ENCODE measurements at places on chromosomes 6 and 20.

GRCh38 chr6:19715167-19715551 lies 122.0 kb upstream of the ID4 start:
- no peak for DNase-seq

GRCh38 chr20:10475225-10475624 lies 40.1 kb downstream of the SLX4IP start:
- no peak for DNase-seq

DNA sequence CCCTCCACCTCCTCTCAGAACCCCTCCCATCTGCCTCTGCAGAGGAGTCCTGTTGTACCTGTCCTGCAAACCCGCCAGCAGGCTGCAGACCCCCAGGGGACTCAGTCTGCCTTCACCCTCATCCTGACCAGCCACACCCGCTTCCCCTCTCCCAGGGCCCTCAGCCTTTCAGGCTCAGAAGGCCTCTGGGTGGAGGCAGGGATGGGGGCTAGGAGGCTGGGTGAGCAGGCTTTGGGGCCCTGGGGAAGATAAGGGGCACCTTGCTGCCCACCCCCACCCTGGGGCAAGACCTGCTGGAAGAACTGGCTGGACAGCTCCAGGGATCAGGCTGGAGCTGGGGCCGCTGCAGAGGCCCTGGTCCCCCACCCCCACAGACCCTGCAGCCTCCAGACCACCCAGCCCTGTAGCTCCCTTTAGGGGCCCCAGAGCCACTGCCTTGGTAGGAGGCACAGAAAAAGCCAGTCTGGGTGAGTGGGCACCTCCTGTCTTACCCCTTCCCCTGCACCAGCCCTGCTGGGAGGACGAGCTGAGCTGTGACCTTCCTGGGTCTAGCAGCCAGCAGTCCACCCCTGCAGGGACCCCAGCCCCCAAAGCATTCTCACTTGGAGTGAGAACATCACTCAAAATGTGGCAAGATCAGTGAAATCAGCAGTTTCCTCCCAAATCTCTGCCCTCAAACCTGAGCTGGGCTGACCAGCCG lies 5.2 kb downstream of the TEAD3 start:
- DNase-seq = no peak

DNA sequence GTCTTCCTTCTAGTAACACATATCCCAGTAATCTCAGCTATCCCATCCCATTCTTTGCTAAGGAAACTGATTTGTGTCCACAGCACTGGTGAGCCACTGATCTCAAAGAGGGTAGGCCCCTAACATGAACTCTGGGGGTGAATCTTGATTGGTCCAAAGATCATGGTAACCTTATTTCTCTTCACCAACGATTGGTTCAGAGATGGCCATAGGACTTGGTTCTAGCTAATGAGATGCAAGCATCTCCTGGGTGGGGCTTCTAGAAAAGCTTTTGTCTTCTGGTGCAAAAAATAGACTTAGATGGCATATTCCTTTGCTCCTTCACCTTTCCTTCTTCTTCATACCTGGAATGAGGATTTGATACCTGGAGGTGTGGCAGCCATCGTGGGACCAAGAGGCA lies 43.8 kb upstream of the SIRPA start:
- no peak for DNase-seq

DNA sequence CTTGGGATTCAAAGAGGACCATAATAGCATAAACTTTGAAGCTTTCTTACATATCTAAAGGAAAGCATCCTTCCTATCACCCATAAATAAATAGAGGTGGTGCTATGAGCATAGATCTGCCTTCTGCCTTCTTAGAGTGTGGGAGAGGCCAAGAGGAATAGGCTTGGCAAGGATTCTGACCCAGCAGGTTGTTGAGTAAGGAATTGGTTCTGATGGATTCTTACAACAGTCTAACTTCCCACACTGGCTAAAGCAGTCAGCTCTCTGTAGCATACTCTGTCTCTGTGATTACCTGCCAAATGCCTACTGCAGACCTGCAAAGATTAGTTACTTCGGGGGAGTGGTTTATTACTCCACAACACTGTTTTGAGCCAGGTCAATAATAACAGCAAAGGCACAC lies 198.0 kb upstream of the RAB32 start:
- DNase-seq = no peak

DNA sequence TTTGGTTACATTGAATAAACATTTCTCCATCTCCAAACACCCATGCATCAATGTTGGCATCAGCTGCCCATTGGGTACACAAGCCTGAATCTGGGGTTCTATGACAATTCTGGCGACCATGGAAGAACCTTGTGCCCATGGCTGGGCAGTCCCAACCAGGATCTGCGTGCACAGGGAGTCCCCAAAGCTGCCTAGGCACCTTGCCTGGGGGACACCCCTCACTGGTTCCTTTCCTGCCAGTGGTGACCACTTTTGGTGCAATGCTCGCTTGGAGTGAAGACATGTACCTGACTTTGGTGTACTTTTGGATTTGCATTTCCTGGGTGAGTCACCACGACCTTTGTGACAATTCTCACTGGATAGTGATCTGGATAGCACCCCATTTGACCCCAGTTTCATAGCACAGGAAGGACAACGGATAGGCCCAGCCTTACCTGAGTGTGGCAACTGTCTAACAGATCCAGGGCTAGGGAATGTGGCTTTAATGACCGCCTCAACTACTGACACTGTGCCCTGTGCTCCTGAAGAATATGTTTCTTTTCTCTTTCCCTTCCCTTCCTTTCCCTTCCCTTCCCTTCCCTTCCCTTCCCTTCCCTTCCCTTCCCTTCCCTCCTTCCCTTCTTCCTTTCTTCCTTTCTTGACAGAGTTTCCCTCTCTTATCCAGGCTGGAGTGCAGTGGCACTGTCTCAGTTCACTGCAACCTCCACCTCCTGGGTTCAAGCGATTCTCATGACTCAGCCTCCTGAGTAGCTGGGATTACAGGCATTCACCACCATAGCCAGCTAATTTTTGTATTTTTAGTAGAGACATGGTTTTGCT lies 7.1 kb downstream of the SPINT3 start:
- DNase-seq = no peak

All from femur (tissue), 1 donor.